Posterior cingulate gyrus (tissue), 11 donors: ENCODE measurements at places on chromosomes 6 and 20.

- DNase-seq, result no peak
Observed at GRCh38 chr6:44657206-44657819, 269.8 kb downstream of the CDC5L start.

DNA sequence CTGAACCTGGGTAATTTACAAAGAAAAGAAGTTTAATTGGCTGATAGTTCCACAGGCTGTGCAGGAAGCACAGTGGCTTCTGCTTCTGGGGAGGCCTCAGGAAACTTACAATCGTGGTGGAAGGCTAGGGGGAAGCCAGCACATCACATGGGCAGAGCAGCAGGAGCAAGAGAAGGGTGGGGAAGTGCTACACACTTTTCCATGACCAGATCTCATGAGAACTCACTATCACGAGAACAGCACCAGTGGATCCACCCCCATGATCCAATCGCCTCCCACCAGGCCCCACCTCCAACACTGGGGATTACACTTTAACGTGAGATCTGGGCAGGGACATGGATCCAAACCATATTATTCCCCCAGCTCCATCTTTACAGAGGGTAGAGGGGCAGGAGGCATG lies 166.4 kb downstream of the NFATC2 start:
- DNase-seq, result no peak

GRCh38 chr6:158958504-158959386 lies 41.3 kb downstream of the RSPH3 start:
- DNase-seq, result no peak

GRCh38 chr20:58043236-58044140 lies 185.0 kb downstream of the ANKRD60 start:
- DNase-seq, result no peak

GRCh38 chr6:75446241-75446880 lies 47.2 kb downstream of the FILIP1 start:
- DNase-seq, result no peak

- DNase-seq, result no peak
Observed at GRCh38 chr6:32397252-32397920, 9.6 kb downstream of the BTNL2 start.

GRCh38 chr6:90068703-90069523 lies 174.6 kb downstream of the GJA10 start:
- DNase-seq, result no peak

DNA sequence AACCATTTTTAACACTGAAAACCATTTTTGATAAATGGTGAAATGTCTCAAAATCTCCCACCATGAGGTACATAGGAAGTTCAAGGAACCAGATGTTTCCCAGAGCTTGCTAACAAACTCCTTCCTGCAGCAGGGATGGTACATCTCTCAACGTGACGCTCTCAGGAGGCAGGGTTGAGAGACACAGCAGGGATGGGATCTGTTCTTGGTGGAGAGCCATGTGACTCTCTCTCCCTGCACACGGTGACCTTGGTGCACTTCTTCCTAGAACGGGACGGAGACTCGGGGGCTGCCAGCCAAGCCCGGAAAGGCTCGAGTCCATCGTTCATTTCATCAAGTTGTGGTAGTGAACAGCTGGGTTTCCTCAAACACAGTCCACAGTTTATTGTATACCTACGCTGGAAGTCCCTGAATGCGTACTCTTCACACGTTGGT lies 94.2 kb downstream of the FAM50B start:
- no peak for DNase-seq

DNA sequence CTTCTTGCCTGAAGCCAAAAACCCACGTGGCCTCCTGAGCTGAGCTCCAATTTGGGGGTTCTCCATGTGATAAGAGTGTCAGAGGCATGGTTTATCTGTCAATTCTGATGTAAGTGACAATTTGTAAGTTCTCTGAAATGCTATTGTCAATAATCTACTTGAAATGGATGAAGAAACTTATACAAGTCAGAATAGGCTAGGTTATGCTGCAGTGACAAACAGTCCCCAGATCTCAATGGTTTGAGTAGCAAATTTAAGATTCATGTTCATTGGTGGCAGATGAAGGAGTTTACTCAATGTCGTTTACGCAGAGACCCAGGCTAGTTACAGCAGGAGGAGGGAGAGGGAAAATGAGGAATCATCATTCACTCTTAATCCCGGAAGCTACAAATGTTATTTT lies 352.4 kb downstream of the KIF16B start:
- no peak for DNase-seq

- no peak for DNase-seq
Observed at GRCh38 chr20:7692478-7692877, 247.8 kb downstream of the HAO1 start.

GRCh38 chr6:147977851-147978465 lies 364.7 kb upstream of the SASH1 start:
- DNase-seq, result no peak

GRCh38 chr6:100427452-100427851 lies 37.3 kb downstream of the SIM1 start:
- DNase-seq, result no peak

DNA sequence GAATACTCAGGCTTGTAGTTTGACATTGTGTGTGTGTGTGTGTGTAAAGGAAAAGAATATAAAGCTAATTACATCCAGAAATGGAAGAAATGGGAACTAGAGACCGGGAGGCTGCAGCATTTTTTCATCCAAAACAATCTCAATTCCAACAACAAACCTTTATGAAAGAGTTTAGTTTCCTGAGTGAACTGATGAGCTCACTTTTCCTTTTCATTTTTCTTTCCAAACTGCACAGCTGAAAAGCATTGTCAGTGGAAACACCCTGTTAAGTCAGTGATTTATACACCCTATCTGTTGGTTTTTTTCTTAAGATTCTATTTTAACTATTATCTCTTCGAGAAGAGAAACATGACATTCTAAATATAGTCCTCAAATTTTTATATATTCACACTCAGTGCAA lies 130.9 kb downstream of the RFPL4B start:
- no peak for DNase-seq

- DNase-seq, result no peak
Observed at GRCh38 chr20:40144581-40144980, 544.5 kb downstream of the MAFB start.

DNA sequence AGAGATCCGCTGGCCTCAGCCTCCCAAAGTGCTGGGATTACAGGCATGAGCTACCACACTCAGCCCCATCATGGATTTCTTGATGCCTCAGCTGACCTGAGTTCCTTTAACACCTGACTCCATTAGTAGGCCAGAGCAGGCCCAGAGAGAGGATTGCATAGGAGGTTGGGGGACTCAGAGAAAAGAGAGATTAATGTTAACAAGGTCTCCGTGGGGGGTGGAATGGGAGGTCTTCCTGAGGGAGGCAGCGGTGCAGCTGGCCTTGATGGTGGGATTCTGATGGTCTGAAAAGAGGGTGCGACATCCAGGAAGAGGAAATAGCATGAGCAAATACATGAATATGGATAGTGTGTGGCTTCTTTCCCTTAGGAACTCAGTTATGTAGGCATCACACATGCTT lies 9.9 kb downstream of the SGK2 start:
- no peak for DNase-seq

DNA sequence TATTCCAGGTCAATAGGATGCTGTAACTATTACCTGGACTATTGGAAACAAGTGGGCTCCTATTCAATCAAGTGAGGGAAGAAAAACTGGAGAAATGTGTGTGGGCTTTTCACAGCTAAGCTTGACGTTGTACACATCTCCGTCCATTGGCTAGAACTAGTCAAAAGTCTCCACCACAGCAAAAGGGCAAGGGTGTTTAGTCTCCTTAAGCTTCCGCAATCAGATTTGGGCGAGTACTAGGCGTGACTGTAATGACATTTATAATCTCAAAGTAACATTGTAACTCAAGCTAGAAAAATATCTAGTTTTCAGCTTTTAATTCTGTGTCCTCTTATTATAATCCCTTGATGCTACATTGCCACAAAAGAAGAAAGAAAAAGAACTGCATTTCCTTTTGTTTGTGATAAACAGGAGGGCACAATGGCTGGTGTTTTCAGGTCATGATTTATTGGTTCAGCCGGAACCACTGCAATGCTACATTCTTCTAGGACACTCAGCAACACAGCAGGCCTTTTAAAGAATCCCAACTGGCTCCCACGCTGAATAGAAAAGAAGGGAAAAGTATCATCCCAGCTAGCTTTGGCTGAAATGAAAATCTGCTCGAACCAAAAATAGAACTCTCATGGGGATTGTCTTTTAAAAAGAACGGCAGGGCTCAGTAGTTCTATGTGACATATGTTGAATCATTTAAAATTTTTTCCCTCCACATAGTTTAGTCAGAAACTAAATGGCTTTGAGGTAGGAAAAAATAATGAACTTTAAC lies 387.7 kb downstream of the BTBD3 start:
- DNase-seq, result no peak

DNA sequence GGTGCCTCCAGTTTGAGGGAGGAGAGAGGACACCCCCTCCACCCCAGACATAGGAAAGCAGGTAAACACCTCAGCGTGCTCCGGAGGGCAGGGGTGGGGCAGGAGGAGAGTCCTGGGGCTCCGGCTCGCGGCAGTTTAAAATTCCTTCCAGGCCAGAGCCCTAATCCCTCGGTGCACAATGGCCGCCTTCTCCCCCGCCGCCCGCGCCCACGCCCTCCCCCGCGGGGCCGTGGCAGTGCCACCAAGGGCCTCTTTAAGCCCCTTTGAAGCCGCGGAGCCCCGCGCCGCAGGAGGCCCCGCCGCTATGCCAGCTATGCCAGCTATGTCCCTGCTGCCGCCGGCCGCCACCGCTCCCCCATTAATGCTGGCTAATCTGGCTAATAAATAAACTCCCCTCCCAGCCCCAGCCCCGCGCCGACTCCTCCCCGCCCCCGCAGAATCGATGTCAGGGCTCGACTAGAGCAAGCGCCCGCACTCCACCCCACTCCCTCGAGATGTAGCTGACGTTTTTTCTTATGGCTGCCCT lies 125.1 kb downstream of the MRPL14 start:
- no peak for DNase-seq

- no peak for DNase-seq
Observed at GRCh38 chr6:105402090-105402938, 568 bp downstream of the PREP start.

DNA sequence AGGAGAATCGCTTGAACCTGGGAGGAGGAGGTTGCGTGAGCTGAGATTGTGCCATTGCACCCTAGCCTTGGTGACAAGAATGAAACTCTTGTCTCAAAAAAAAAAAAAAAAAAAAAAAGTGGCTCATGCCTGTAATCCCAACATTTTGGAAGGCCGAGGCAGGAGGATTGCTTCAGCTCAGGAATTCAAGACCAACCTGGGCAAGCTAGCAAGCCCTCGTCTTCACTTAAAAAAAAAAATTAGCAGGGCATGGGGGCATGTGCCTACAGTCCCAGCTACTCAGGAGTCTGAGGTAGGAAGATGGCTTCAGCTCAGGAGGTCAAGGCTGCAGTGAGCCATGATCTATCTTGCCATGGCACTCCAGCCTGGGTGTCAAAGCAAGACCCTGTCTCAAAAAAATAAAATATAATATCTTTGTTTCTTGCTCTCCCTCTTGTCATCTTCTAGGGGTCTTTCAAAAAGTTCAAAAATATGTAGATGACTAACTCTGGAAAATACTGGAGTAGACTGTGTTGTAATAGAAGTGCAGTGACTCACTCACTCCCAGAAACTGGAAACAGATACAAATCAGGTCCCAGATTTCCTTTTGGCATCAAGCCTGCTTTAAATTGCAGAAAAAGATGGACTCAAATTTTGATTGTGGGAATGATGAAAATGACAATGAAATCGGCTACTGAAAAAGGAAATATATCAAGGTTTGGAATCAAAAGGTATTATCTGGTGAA lies 2.8 kb upstream of the GINM1 start:
- no peak for DNase-seq

- DNase-seq, result no peak
Observed at GRCh38 chr20:36876473-36876833, 515 bp downstream of the TLDC2 start.

- DNase-seq, result no peak
Observed at GRCh38 chr6:166691746-166692145, 64.7 kb upstream of the RPS6KA2 start.

- no peak for DNase-seq
Observed at GRCh38 chr6:84546427-84546914, 217.9 kb downstream of the TBX18 start.

DNA sequence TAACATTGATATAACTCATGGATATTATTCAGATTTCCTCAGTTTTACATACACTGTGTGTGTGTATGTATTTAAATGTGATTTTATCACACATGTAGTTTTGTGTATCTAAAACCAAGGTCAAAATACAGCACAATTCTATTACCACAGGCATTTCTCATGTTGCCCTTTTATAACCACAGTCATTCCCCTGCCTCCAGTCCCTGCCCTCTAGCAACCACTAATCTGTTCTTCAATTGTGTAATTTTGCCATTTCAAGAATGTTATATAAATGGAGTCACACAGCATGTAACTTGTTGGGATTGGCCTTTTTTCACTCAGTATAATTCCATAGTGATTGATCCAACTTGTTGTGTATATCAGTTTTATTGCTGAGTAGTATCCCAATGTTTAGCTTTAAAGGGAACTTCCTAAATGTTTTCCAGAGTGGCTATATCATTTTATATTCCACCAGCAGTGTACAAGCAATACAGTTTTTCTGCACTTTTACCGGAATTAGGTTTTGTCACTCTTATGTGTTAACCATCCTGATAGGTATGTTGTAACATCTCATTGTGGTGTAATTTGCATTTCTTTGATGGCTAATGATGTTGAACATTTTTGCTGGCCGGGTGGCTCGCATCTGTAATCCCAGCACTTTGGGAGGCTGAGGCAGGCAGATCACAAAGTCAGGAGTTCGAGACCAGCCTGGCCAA lies 338.2 kb downstream of the SOX4 start:
- no peak for DNase-seq

DNA sequence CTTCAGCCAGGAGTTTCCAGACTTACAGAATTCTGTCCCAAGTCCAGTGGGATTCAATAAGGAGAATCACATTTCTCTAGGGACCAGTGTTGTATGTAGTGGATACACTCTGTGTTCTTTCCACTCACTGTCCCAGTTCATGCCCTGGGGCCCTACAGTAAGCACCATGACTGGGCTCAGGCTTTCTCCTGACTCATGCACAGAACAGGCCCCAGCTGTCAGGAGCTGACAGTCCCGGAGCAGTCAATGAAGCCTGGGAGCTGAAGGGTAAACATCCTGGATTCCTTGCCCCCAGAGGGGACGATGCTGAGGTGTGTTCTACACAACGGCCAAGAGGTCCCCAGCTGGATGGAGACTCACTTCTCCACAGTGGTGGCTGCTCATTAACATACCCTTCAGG lies 40.2 kb upstream of the LRFN2 start:
- no peak for DNase-seq

DNA sequence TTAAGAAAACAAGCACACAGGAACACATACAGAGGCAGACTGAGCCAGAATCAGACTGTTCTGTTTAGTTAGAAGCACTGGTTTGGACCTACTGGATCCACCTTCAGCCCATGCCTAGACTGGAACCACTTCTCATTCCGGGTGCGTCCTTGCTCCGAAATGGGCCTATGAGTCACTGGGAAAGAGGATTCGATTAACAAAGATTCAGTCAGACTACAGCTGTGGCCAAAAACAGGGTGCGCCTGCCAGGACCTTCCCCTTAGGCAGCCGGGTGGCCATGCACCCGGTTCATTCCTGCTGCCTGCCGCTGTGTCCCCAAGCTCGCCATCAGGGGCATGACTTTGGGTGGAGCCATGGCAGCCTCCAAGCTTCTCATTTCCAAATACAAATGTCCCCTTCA lies 14.5 kb upstream of the KCNK5 start:
- no peak for DNase-seq

GRCh38 chr6:69894578-69895347 lies 28.4 kb downstream of the COL19A1 start:
- DNase-seq, result no peak
